Progenitor cell of endocrine pancreas (in vitro differentiated cells): ENCODE measurements at places on chromosomes 3 and 15.
A peak's percentile ranks its signal among the peaks of the same experiment; 100 is the strongest.

DNA sequence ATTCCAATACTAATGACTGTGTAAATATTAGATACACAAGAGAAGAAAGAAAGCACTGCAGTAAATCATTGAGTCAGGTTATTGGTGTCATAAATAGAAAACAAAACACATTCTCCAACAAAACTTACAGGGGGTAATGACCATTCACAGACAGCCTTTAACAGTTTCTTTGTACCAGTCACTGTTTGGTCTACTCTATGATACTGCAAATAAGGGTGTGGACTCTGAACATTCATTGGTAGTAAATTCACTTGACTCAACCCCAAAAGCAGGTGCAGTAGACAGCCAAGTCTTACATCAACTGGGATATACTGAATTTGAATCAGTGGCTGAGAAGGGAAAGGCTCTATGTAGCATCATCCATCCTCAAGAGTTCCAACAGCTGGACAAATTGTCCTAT is 463.5 kb downstream of the FOXP1 start:
- no peak for DNase-seq

GRCh38 chr15:99283717-99284116 is 32.4 kb downstream of the LRRC28 start:
- DNase-seq: no peak

GRCh38 chr3:70550723-70551319 is 238.4 kb upstream of the MDFIC2 start:
- peak; percentile 31 for DNase-seq

DNA sequence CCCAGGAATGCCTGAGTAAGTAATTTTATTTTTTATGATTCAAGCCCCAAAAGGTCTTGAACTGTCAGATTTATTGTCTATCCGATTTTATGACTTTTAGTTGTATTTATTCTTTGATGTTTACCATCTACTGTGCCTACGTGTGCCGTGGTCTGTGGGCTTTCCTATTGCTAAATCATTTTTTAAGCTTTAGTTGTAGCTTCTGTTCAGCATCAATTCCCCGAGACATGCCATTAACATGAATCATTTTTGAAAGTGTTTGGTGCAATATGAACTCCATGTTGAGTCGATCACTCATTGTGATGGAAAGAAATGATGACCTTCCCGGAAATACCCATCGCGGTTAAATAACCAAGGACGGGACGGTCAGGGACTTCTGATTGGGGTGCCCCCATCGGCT is 268.7 kb upstream of the THRB start:
- DNase-seq: no peak

DNA sequence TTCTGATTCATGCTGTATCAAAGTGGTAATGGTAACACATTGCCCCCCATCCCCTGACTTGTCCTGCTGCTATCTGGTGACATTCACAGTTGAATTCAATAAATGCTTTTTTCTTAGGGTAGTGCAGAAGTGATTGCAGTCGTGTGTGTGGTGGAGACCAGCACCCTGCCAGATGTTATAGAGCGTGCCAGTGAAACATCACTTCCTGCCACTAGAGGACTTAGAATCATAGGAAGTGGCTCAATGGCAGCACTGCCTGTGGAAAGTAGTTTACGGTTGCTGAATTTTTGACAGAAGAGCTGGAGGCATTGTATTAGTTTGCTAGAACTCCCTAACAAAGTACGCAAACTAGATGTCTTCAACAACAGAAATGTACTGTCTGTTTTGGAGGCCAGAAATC is 37.4 kb upstream of the P2RY12 start:
- no peak for DNase-seq

- no peak for DNase-seq
Observed at GRCh38 chr15:62021991-62022600, 38.2 kb downstream of the VPS13C start.

DNA sequence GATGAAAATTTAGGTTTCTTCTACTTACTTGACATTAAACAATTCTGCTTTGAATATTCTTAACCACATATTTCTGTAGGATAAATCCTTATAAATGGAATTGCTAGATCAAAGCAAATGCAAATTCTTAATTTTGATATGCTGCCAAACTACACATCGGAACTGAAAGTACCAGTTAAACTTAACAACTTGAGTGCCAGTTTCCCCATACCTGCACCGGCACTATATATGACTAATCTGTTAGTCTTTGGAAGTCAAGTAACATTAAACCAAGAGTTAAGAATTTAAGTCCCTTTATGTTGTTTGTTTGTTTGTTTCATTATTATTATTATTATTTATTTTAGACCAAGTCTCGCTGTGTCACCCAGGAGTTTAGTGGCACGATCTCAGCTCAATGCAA is 103.9 kb upstream of the AKAP13 start:
- no peak for DNase-seq

DNA sequence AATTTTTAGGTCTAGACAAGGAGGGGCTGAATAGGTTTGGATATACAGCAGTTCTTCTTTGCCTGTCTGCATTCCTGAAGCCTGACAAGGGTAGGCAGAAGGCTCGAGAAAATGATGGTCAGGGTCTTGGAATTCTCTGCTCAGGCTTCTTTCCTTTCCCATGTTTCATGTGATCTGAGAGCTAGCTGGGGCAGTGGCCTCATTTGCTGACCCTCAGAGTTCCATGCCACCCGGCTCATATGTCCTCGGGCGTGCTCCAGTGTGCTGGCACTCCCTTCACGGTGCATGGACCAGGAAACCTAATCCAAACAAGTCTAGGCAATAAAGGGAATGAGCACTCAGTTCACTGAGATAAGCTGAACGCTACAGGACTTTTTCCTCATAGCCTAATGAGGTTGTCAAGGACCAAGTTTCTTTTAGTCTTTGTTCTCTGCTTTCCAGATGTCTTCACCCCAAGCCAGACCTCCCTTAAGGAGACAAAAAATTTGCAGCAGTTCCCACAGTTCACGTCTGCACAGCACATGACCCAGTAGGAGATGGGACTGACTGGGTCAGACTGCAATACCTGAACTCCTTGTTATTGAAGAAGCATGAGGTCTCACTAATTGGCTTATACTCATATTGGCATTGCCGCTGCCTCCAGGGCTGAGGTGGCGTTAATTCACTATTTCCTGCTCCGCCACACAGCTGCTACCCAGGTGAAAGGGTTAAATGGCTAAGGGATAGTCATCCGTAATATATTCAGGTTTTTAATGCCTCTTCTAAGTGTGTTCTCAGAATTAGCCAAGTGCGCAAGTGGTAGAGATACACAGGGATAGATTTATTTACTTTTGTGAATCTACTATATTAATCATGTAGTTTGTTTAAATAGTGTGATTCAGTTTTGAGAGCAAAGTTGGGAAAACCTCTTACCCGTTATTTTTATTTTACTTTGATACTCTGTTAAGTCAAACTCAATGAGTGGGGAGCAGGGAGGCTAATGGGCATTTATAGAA is 15.3 kb upstream of the RTP4 start:
- no peak for DNase-seq

- DNase-seq: no peak
Observed at GRCh38 chr15:51089699-51090453, 4.8 kb downstream of the TNFAIP8L3 start.

- DNase-seq: no peak
Observed at GRCh38 chr3:178131801-178132200, 404.4 kb upstream of the KCNMB2 start.

DNA sequence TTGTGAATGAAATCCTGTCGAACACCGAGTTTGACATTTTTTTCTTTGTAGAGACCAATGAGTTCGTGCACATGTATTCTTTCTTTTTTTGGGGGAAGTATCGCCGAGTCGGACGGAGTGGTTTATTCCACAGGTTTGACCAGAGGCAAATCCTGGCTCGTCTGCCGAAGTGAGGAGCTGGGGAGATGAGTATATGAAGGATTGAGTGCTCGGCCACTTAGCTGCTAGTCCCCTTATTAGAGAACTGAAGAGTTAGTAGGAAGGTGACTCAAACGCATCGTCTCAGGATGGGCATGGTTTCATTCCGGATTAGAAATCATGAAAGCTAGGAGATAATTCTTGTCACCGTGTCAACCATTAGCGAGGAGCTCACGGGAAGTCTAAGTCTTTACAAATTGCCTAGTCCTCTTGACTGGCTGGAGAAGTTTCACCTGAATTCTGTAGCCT is 154.7 kb upstream of the GOLIM4 start:
- DNase-seq: no peak

GRCh38 chr3:73215281-73215680 is 153.8 kb downstream of the EBLN2 start:
- no peak for DNase-seq

DNA sequence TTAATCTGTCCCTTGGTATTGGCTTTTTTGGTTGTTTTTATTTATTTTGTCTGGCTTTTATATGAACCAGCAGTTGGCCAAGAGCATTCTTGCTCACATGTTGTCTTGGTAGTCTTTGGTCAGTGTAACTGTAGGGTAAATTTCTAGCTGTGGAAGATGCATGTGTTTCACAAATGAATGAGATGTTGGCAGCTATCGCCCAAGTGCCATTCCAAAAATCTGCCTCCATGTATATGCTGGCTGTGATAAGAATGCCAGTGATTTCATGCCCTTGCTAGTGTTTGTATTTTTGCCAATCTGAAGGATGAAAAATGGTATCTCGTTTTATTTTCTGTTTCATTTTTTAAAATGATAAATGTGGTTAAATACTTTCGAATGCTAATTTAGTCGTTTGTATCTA is 50.1 kb downstream of the TLNRD1 start:
- no peak for DNase-seq

GRCh38 chr3:32401126-32401525 is 9.5 kb downstream of the CMTM7 start:
- DNase-seq: no peak

DNA sequence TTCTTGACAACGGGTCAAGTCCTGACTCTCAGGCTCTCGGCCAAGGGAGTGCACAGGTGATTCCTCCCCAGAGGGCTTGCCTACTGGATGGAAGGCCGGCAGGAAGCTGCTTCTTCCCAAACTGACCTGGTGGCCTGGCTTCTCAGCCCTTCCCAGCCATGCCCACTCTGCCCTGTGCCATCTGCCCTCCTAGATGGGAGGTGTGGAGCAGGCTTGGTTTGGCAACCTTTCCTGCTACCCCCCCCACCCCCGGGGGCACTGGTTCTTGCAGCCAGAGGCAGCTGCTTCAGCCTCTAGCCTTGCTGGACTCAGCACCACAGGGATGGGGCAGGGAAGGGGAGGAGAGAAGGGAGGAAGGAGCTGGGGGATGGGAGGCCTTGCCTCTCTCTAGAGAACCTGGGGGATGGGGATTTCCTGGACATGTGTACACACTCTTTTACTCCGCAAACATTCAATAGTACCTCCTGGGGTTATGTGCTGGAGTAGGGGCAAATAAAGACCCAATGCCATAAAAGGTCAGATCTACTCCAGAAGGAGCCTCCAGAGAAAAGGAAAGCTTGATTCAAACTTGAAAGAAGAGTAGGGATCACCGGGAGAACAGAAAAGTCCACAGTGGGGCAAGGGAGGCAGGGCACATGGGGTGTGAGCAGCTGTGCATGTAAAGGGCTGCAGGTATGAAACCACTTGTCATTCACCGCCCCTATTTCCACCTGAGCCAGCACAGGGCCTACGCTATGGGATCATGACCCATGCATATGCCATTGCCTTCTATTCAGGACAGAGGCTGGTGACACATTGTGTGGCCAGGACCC is 4.2 kb upstream of the DAPK2 start:
- DNase-seq: no peak

DNA sequence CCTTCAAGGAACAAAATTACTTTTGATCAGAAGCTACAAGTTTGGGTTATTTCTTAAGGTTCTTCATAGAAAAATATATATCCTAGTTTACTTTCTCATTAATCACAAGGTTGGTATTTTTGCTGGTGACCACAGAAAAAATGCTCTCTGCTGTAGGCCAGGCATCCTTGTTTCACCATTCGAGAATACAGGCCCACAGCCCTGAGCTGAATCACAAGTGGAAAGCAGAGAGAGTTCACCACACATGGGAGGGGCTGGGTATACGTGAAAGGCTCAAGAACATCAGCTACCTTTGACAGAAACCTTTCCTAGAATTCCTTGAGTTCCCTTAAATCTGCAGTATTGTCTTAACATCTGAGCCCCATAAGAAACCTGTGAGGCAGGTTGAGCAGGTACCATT is 23.2 kb downstream of the CPEB1 start:
- DNase-seq: no peak

DNA sequence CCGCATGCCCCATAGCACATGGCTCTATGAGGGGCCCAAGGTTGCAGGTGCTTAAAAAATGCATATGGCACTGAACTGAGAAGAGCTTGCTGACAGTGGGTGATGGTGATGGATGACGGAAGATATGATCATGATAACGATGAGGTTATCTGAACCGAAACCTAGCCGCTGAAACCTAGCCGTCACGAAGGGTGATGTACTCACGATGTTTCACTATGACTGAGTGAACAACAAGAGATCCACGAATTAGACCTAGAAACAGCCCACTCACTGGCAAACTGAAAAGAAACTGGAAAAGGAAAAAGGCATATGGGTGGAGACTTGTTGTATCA is 57.6 kb upstream of the BCL6 start:
- DNase-seq: no peak

- no peak for DNase-seq
Observed at GRCh38 chr3:157129803-157130466, 30.0 kb downstream of the CCNL1 start.

DNA sequence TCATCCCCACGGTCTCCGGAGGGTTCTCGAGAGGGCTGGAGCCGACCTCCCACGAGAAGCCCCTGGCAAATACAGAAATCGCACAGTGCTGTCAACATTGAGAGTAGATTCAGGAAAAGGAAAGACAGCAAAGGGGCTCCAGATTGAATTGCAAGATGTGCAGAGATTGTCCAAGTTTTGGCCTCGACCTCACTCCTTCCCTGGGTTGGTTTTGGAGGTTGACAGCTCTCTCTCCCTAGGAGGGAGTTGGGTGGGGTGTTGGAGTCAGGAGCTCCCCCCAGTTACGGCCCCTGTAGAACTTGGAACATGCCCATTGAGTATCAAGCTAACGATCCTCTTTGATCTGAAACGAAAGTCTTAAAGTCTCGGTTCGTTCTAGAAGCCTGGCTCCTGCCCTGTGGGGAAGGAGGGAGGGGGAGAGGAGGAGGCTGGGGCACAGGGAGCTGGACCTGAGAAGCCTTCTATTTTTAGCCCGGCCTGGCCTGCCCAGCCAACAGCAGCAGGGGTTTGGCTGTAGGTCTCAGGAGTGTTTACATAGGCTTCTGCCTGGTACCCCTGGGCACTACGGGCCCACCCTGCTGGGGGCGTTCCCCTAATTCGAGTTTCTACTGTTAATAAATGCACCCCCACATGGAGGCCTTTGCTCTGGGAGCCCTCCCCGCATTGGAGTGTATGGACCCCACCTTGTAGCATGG is 672 bp upstream of the KY start:
- DNase-seq: no peak

DNA sequence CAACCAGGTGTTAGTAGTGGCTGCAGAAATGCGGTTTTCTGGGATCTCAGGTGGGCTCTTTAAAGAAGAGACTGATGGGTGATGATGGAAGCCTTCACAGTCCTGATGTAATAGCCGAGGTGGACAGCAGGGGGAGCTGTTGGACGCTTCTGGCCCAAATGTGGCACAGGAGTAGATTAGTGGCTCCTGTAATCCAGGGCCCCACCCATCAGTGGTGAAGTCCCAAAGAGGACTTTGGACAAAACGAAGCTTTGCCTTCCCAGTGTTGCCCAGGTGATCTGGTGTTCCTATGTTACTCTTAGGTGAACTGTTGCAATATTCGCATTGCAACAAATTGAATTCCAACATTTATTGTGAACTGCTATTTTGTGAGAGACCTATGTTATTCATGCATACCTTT is 31.8 kb upstream of the MYZAP start:
- DNase-seq: peak; percentile 67

GRCh38 chr3:100072326-100073048 is 41.8 kb downstream of the FILIP1L start:
- DNase-seq: no peak

- DNase-seq: no peak
Observed at GRCh38 chr3:122609798-122610559, 32.5 kb downstream of the PARP15 start.
